ENCODE measurements at places on chromosomes 12 and 14. TPM values are rescaled to one million over a fixed set of nuclear protein-coding genes. Genes with fewer than 3 reads are reported as not detected.

The OXA1L gene
- total RNA-seq, result 50.6 TPM

The CLEC4D gene
- not detected for total RNA-seq

The CISTR gene
- not detected for total RNA-seq

The KIF26A gene
- total RNA-seq, result 9.2 TPM

The ABCD2 gene
- total RNA-seq, result not detected

The AACS gene
- total RNA-seq, result 25.4 TPM

The SLC38A4 gene
- 2.3 TPM for total RNA-seq

The TAPBPL gene
- 13.5 TPM for total RNA-seq

The IFNG-AS1 gene
- not detected for total RNA-seq
